ENCODE measurements at places on chromosomes 11 and 22.

DNA sequence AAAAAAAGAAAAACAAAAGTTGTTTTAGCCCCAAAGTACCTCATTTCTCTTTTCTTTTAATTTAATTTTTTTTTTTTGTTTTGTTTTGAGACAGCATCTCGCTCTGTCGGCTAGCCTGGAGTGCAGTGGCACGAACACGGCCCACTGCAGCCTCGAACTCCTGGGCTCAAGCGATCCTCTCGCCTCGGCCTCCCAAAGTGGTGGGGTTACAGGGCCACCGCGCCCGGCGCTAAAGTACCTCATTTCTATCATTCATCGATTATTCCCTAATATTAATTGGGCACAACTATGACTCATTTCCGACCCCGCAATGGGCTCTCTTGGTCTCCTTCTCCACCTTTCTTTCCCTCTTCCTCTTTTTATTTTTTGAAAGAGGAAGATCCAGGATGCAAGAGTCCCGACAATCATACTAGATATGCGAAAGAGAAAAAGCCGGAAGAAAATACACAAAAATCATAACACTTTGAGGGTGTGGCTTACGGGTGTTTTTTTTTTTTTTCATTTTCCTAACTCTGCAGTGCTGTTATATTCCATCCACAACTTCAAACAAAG lies 475 bp upstream of the AIP start:
- DNase-seq, result no peak

DNA sequence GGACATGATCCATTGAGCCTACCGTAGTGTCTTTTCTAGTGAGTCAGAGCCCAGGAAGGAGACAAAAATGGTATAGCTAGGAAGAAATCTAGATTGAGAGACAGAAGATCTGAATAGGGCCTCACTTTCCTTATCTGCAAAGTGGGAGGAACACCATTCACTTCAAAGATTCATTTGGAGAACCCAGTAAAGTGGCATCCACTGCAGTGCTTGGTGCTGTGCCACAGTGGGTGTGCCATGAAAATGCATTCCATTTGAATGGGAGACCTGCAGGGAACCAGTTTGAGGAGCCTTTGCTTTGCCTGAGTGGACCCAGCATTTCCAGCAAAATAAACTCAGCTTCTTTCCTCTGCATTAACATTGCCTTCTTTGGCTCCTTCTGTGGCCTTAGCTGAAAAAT lies 470.5 kb upstream of the CADM1 start:
- DNase-seq, result no peak

DNA sequence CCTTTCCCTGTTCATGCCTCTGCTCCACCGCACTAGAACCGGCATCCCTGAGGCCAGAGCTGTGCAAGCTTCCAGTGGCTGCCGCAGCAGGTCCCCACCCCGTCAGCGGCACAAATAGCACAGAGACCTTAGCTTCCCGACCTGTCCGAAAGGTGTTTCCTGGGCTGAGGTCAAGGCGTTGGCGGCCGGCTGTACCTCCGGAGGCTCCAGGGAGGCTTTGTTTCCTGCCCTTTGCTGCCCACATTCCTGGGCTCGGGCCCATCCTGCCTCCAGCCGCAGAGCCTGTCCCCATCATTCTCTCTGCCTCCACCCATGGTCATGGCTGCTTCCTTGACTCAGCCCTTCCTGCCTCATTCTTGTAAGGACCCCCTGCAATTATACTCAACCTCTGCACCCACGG lies 31.2 kb downstream of the ARHGAP8 start:
- no peak for DNase-seq

DNA sequence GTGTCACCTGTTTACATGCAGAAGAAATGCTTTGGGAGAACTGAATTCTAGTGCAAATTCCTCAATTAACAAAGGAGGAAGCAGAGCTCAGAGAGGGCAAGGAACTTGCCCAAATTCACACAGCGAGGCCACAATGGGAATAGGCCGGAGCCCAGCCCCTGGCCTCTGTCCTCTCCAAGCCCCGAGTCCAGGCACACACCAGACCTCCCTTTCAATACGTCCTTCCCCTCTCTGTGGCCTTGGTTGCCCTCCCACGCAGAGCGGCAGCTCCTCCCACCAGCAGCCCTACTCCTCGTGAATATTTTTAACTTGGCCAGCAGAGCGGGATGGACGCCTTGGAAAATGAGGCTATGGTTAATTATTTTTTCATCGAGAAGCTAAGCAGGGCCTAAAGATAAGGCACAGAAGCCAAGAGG lies 1.6 kb upstream of the CARD10 start:
- DNase-seq, result no peak

DNA sequence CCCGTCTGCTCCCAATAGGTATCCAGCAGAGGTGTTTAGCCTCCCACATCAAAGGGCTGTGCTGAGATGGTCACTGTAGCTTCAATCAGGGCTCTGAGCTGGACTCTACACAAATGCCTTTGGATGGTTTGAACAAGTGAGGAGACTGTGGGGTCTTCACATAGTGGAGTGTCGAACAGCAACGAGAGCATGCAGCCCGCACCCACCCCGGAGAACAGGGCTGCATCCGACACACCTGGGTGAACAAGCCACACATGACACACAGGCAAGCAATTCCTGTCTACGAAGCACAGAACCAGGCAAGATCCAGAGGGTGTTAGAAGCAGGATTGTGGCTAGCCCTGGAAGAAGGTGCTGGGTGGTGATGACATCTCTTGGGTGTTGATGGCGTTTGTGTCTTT lies 58.0 kb upstream of the FGF3 start:
- DNase-seq, result no peak

DNA sequence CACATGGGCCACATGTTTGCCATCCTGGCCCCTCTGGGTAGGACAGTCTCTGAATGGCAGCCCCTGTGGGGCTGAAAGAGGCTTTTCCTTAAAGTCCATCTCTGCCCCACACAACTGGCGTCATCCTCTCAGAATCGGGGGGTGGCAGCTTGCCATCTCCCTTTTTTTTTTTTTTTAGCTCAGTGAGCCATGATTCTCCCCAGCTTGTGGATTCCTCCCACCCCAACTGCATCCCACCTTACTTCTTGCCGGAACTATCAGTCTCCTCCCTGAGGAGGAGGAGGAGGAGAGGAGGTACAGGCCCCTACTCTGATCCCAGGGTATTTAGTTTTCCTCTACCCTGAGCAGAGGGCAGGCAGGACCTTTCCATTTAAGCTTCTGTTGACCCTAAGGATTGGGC lies 3.4 kb downstream of the DGKZ start:
- DNase-seq, result no peak

DNA sequence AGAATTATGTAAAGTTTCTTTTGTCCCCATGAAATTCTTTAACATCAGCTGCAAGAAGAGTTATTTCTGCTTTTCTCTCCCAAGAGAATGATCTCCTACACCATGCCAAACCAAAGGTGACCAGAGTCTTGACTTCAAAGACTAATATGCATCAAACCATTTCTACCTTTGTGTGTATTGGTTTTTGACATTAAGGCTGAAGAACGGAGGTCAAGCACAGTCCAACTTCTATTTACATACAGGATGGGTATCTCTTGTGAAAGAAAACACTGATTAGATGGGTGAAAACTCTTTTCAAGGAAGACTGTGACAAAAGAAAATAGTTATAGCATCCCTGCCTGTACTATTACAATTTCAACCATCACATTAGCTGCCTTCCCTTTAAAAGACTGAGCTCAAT lies 256.3 kb downstream of the CADM1 start:
- DNase-seq, result no peak

GRCh38 chr11:123200264-123200663 lies 5.2 kb upstream of the CLMP start:
- DNase-seq, result no peak

DNA sequence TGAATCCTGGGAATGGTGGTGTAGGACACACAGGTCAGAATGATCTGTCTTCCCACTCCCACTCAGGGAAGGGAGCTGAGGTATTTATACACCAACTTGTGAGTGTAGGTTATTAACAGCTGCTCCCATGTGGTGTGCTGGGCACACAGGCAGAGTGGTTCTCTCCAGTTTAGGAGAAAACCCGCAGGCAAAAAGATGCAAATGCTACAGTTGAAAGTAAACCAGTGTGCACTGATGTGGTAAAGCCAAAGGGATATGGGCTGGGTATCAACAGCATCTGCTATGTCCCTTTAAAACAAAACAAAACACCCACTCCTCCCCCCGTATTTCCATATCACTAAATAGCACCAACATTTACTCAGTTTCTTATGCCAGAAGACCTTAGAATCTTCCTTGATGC lies 75.4 kb upstream of the SYT13 start:
- no peak for DNase-seq

DNA sequence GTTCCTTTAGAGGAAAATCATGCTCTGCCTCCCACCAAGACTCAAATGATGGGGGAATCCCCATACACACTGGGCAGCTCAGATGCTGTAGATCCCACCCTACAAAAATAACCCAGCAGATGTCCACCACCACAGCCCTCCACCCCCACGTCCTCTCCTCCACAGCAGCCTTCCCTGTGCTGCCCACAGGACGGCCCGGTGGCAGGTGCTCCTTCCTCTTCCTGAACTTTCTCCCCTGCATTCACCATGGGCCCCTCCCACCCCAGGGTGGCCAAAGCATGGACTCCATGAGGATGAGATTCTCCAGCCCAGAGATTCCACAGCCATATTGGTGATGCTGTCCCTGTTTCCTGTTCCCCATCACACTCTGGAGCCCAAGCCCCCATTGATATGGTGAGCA lies 368.3 kb downstream of the CADM1 start:
- no peak for DNase-seq

DNA sequence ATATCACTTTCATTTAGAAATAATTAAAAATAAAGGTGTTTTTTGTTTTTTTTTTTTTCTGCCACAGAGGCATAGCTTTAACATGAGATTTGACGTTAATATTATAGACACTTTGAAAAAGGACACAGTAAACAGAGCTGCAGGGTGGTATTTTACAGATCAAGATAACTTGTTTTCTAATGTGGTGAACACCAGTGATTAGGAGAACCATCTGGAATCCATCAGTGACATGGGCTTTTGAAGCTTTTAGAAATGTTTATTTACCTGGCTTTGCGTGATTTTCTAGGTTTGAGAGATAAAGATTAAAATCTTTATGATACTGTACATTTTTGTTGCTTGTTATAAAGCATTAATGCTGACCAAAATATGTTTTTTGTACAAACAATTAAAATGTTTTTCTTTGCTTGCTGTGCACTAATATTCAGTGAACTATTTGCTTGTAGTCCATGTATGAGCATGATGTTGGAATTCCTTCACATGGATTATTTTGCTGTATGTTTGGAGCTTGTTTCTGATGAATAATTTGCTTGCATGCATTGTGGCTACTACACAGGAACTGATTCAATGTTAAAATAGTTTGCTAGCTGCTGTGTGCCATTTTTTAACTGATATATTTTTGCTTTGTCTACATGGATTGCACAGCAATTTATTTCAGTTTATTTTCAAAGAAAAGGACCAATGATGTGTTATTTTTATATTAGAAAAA lies 352.1 kb upstream of the NARS2 start:
- DNase-seq, result no peak

- DNase-seq, result no peak
Observed at GRCh38 chr11:48216510-48216909, at the start of gene OR4B1. Gene OR4B1, plus strand, starts transcription at chr11:48216810. Its CDS starts 0 bp downstream, at chr11:48216810.
